Omental fat pad (tissue), 4 donors: ENCODE measurements at places on chromosomes 1 and 21.

- no peak for DNase-seq
These were observed 847.8 kb downstream of the MRPL39 start for GRCh38 chr21:24759348-24760075.

- no peak for DNase-seq
These were observed 211.1 kb downstream of the SMYD3 start for GRCh38 chr1:246295968-246296367.

- DNase-seq, result no peak
These were observed 225.8 kb upstream of the PROX1 start for GRCh38 chr1:213761845-213762407.

- no peak for DNase-seq
These were observed 23.0 kb upstream of the RBBP5 start for GRCh38 chr1:205144751-205145150.

DNA sequence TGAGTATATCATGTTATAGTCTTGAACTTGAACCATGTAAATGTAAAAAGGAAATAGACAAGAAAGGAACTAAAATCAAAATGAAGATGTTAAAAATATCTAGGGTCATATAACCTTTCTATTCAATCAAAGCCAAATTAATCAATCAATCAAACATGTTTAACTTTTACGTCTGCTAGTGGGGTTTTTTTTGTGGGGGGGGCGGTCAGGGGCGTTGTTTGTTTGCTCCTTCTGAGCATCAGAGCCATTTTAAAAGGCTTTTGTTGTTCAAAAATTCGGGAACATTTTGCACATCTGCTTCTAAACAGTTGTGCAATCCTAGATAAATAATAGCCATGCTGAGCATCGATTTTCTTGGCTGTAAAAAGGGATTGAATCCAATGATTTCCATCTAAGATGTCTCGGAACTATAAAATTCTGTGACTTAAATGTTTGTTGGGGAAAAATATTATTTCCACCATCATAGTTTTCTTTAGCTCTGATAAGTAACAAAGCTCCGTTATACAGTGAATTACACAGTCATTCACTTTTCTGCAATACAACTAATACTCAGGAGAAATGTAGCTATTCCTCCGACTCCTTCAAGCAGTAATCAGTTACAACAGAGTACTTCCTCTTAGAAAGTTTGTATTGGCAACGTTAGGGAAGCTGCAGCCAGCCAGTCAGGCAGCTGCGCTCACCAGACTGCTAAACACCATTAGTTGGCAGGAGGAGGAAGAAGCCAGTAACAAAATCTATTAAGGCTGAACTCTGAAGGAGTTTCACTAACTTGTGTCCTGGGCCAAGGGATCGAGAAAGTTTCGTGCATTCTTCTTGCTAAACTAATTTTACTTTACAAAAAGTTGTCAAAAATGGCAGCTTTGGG is 2.2 kb downstream of the SPATA6 start:
- no peak for DNase-seq

- DNase-seq, result no peak
These were observed 187.1 kb upstream of the LMO4 start for GRCh38 chr1:87141556-87141955.

GRCh38 chr1:184693011-184693410 is 61.6 kb downstream of the EDEM3 start:
- DNase-seq, result no peak

DNA sequence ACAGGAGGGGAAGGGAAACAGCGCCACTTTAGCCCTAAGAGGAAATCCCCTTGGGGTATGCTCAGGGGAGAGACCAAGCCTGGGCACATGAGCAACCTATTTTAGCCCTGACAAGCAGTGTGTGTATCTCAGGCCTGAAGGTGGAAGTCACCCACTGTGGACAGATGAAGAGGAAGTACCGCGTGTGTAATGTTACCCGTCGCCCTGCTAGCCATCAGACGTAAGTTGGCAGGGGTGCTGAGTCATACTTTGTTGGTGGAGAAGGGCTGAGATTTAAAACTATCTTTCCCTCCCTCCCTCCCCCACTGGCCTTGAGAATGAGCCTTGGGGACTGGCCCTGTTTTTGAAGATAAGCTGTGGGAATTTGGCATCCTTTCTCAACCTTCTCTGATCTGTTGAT is 11.2 kb downstream of the AGO1 start:
- no peak for DNase-seq

DNA sequence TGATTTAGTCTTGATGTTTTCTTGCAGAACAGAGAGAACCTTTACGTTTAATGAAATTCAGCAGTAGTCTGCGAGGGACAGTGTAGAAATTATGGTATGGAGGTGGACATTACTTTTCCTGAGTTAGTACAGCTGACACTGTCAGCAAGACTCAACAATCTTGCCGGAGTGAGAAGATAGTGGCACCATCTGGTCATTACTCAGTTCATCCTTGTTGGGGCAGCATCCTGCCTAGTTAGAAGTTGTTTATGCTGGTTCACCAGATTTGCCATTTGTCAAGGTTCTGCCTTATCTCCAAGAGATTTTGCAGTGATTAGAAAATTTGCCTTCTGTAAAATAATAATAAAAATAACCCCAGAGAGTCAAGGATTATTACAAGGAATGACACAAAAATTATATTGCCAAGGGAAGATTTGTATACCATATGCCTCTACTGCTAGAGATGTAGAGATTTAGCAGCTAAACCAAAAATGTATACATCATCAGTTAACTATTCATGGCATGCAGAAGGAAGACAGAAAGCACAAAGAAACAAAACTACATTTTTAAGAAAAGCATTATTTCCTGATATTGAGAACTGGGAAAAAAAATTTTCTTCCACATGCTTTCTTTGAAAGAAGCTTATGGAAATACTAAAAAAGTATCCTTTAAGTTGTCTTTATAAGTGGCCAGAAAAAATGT is 1967.4 kb downstream of the NCAM2 start:
- DNase-seq, result no peak

DNA sequence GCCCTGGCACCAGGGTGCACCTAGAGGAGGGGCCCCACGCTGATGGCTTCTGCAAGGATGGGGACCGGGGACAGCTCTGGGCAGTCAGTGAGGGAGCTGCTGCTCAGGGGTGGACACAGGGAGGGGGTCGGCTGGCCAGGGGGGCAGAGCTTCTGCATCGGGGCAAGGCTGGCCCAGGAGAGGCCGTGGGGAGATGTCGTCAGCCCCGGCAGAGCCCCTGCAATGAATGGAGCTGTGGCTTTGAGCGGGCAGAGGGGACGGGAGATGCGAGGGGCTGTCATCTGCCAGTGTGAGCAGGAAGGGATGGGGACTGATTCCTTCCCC is 31.8 kb downstream of the SLX9 start:
- DNase-seq, result no peak

DNA sequence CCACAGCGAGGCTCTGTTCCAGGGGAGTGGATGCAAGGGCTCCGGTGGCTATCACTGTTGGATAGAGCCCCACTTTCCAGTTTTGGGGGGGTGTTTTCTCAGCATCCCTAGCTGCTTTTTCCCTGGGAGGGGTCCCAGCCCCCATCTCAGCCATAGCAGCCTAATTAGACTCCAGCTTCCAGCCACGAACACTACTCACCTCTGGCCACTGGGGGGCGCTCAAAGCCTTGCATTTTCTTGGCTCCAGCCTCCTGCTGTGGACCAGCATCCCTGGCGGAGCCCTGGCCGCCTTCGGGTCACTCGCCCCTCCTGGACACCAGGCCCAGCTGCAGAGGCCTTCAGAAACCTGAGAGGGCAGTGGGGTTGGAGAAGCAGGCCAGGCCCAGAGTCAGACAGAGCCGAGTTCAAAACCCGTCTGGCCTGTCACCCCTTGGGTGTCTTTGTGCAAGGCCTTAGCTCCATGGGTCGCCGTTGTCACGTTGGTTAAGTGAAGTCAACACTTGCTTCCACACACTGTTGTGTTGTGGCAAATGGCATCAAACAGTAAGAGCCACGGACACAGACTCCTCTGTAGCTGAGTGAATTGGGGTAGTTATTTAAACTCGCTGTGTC is 93.5 kb upstream of the ACTL8 start:
- peak; percentile 43 for DNase-seq

GRCh38 chr1:11875094-11875493 is 16.3 kb upstream of the NPPB start:
- DNase-seq, result no peak

GRCh38 chr1:46582972-46583371 is 21.1 kb downstream of the MKNK1 start:
- no peak for DNase-seq

GRCh38 chr1:71089536-71090270 is 8.9 kb upstream of the ZRANB2 start:
- no peak for DNase-seq

GRCh38 chr1:111990026-111990877 is 784 bp upstream of the KCND3 start:
- DNase-seq, result no peak

DNA sequence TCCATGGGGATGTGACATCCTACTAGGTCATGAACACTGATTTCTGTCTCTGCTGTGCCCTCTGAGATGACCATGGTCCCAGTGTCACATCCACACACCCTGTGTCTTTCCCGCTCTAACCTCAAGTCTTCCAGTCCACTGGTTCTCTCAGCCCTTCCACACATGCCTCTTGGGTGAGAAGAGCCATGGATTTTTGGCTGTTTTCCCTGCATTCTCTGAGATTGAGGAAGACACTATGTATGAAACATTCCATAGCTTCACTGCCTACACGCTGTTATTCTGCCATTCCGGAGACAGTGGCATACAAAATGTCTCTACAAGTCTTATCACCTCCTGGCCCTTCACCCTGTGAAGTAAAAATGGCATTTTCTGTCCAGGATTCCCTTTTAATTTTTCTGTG is 247.3 kb downstream of the BACH1 start:
- DNase-seq, result no peak

DNA sequence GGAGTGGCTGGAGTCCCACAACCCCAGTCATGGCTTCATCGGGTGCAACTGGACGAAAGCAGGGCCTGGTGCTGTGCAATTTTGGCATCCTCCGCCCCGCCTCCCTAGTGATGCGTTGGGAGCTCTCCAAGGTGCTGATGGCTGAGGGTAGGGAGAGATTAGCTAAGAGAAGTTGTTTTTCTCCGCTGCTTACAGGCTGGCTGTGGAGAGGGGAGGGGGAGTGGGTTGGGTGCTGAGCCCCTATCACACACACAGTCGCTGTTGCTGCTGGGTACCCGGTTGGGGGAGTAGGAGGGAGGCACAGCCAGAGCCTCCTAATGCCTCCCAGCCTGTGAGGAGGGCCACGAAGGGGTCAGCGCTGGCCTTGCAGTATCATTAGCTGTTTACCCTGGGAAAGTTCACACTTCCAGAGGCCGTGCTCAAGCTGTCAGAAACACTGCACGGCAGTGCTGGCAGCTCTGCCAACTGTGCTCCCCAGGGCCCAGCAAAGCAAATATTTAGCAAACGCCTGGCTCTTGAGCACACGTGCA is 110.0 kb downstream of the GRIK3 start:
- DNase-seq, result no peak

DNA sequence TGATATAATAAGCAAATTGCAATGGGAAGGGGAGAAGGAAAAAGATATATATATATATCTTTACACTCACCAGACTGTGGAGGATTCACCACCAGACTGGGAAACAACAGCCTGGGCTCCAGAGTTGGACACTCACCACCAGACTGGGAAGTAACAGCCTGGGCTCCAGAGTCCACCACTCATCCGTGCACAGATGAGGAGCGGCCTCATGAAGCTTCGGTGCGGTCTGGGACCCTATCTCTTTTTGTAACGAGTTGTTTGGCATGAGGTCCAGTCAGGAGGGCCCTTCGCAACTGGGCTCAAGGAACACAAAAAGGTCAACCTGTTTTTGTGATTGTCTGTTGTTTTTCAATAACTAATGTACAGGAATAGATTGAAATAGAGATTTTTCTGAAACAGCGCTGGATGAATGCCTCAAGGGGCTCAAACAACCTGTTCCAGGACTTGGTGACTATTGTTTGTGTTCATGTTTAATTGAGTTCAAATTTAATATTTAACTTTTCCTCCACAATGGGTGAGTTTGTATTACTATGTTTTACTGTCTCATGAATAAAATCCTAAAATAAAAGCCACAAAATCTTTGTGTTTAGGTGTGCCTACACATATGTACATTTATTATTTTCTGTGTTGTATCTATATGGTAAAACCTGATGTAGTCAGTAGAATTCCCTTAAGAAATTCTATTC is 40.1 kb downstream of the S100A10 start:
- DNase-seq, result no peak

GRCh38 chr21:17688912-17689874 is 76.5 kb upstream of the BTG3 start:
- DNase-seq, result no peak

DNA sequence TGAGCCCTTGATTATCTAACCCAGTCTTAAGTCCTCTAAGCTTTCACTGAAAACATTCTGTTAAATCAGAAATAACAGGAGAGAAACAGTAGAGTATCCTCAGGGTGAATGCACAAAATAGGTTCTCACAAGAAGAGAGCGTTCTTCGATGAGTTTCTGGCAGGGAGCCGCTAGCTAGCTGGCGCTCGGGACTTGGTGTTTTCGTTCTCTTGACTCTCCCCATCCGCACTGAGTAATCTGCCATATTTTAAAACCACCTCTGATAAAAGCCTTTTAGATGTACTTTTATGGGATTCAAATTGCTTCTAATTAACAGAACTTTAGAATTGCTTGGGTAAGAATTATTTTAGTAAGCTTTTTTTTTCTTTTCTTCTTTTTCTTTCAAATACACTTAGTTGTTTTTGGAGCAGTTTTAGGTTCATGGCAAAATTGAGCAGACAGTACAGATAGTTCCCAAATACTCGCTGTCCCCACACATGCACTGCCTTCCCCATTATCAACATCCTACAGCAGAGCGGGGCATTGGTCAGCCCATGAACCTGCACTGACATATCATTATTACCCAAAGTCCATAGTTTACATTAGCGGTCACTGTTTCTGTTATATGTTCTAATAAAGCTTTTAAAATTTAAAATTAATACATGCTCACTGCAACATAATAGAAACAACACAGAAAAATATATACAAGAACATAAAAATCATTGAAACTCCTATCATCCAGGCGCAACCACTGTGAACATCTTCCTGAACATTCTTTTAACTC is 35.4 kb downstream of the PRDM2 start:
- no peak for DNase-seq

- no peak for DNase-seq
These were observed 176.5 kb upstream of the FAM78B start for GRCh38 chr1:166343276-166343675.

- DNase-seq, result no peak
These were observed 18.4 kb downstream of the YIPF1 start for GRCh38 chr1:53871221-53871620.

GRCh38 chr1:116078699-116079223 is 32.4 kb upstream of the MAB21L3 start:
- DNase-seq, result no peak

- DNase-seq, result no peak
These were observed 14.9 kb upstream of the HJV start for GRCh38 chr1:146036241-146036964.

GRCh38 chr1:63864224-63864641 is 90.4 kb downstream of the ROR1 start:
- DNase-seq, result no peak

- DNase-seq, result no peak
These were observed 84.9 kb upstream of the CD1D start for GRCh38 chr1:158095737-158096335.

DNA sequence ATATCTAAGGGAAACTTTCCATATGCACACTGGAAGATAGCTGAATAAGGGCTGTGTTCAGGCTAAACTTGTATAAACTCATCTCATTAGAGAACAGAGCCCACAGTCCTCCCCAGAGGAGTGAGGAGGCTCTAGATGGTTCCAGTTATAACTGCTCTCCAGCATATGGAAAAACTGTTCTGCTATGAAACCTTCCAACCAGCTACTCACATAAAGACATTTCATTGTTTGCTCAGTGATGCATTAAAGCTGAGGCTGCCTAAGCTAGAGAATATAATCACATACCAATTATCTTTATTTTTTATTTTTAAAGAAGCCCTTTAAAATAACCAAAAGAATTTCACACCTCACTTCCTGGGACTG is 13.3 kb downstream of the AHCYL1 start:
- DNase-seq, result no peak
